Stimulated activated CD4-positive, alpha-beta T cell treated with anti-CD3 and anti-CD28 coated beads, Interleukin-1b, Interleukin-23, amount 100 ng/mL, for 1 hour (primary cell): ENCODE measurements at places on chromosomes 5 and 9.

- no peak for DNase-seq
These were observed 24.4 kb upstream of the CLK4 start for GRCh38 chr5:178651046-178651810.

- no peak for DNase-seq
These were observed 124.1 kb downstream of the SYK start for GRCh38 chr9:90925581-90926257.

GRCh38 chr5:20114526-20114925 is 126.5 kb upstream of the CDH18 start:
- DNase-seq: no peak

GRCh38 chr9:9605681-9606080 is 1007.1 kb downstream of the PTPRD start:
- DNase-seq: no peak

- DNase-seq: no peak
These were observed 116.5 kb downstream of the GDNF start for GRCh38 chr5:37723162-37723961.

DNA sequence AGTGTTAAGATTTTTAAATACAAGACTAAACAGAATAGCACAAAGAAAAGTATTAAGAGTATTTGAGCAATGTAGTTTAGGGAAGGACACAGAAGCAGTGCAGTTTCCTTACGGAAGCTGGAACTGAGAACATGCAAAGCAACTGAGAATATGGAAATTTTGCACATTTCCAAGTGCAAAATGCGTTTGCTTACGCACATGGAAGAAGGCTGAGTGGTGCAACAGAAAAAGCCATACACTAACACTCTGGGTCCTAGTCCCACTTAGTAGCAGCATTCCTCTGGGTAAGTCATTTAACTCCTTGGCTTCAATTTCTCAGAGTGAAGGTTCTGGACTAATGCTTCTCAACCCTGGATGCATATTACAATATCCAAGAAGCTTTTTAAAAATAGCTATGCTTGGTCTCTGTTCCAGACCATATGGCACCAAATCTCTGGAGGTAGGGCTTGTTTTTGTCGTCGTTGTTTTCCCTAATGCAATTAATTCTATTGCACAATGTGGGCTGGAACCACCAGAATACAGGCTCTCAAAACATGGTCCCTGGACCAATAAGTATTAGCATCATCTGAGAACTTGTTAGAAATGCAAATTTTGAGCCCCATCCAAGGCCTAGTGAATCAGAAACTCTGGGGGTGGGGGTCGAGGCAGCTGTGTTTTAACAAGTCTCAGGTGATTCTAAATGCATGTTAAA is 65.2 kb upstream of the DEPDC1B start:
- no peak for DNase-seq

- no peak for DNase-seq
These were observed 16.3 kb downstream of the DAPK1 start for GRCh38 chr9:87513880-87514535.
